Stimulated activated CD4-positive, alpha-beta T cell treated with anti-CD3 and anti-CD28 coated beads, Interleukin-4, amount 100 ng/mL, for 4 hours (primary cell): ENCODE measurements at places on chromosomes 7 and 10.
A peak's percentile ranks its signal among the peaks of the same experiment; 100 is the strongest.

DNA sequence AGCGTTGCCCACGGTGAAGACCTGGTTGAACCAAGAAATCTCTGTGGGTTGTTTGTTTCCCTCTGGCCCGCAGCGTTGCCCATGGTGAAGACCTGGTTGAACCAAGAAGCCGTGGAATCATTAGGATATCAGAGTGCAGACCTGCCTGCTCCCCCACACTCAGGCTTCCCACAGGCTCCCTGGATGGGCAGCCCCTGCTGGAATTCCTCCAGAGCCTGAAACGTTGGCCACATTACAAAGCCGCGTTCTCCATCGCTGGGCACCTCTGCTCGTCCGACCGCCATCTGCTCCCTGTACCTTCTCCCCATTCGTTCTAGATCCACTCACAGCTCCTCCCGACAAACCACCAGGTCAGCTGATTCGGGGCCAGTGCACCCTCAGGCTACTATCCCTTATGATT, 266.9 kb upstream of the SHH start:
- DNase-seq = no peak

GRCh38 chr10:133339708-133340380, 3.1 kb upstream of the CALY start:
- no peak for DNase-seq

DNA sequence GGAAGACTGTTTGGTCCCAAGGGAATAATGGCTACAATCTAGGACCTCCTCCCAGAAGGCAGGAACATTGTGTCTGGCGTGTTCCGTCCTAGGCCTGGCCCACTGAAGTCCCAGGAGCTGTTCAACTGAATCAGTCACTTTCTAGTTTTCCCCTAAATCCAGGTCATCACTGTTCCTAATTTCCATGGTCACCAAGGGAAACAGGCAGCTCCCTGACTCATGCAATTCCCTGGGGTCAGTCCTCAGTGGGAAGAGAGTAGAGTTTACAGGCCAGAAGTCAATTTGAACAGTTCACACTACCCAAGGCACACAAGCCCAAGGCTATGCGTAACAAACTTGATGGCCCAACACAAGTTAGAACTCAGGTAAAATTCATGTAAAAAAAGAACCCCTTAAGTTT, 44.0 kb downstream of the CREB3L2 start:
- DNase-seq = no peak

GRCh38 chr10:132468216-132468615, 69.4 kb upstream of the INPP5A start:
- no peak for DNase-seq

GRCh38 chr7:135843214-135843613, 94.6 kb upstream of the FAM180A start:
- DNase-seq = no peak

- DNase-seq = no peak
Observed at GRCh38 chr10:35822316-35822715, 180.2 kb upstream of the FZD8 start.

- peak; percentile 14 for DNase-seq
Observed at GRCh38 chr10:27743877-27744801, 1.5 kb downstream of the MKX start.

DNA sequence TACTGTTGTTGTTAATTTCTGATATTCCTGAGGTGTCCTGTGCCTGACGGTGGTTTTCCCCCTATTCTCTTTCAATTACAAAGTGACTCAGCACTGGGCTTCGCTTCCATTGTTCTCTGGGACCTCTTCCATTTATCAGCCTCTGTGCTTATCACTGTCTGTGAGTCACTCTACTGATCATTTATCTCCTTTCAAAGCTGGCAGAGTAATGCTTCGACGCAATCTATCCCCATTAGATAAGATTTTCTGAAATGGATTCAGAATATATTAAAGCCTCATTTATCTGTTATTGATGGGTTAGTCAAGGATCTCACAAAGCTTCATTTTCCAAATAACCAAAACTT, 679.2 kb downstream of the SDK1 start:
- no peak for DNase-seq

- no peak for DNase-seq
Observed at GRCh38 chr10:70380350-70381135, 1.9 kb downstream of the LRRC20 start.

DNA sequence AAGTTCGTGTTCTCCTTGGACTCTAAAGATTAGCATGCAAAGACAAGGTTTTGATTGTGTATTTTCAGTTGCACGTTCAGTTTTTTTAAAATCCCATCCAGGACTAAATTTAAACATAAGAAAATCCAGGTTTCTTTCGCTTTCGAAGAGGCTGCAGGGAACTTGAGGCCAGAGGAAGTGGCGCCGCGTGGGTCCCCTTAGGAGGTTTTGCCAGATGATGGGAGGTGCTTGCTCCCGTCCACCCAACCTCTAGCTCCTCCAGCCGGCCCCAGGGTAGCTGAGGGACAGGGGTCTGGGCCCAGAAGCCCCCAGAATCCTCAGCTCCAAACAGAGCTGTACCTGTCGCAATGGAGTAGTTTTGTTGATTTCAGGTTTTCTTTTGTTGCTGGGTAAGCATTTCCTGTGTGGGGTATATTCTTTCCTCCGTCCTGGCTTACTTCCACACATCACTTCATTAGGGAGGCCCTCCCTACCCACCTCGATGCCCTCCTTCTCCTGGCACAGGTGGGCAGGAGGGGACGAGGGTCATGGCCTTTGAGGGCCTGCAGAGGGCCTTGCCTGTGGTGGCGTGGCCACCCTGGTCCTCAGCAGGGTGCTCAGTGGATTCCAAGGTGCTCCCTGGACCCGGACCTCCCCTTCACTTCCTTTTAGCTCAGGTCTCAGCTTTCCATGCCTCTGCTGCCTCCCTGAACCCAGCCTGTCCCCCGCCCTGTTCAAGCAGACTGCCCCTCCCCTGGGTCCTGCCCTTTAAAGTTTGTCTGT, 32.6 kb downstream of the LHPP start:
- no peak for DNase-seq
